ENCODE measurements at places on chromosomes 5 and 9. TPM values are rescaled to one million over a fixed set of nuclear protein-coding genes. Genes with fewer than 3 reads are reported as not detected.

DNA sequence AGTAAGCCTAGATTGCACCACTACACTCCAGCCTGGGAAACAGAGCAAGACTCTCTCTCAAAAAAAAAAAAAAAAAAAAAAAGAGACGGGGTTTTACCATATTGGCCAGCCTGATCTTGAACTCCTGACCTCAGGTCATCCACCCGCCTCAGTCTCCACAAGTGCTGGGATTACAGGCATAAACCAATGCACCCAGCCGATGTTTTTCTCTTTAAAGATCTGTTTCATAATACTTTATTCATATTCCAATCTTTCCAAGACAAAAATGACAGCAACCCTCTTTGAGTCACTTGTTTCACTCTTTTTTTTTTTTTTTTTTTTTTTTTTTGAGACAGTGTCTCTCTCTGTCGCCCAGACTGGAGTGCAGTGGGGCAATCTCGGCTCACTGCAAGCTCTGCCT lies 13.6 kb upstream of the LMNB1 start:
- DNase-seq: no peak
- no peaks in the 10 kb centered on the region for H3K36me3 ChIP-seq
- no peak overlapping the region for H3K4me3 ChIP-seq
- H3K27me3 ChIP-seq: no peaks in the 10 kb centered on the region

DNA sequence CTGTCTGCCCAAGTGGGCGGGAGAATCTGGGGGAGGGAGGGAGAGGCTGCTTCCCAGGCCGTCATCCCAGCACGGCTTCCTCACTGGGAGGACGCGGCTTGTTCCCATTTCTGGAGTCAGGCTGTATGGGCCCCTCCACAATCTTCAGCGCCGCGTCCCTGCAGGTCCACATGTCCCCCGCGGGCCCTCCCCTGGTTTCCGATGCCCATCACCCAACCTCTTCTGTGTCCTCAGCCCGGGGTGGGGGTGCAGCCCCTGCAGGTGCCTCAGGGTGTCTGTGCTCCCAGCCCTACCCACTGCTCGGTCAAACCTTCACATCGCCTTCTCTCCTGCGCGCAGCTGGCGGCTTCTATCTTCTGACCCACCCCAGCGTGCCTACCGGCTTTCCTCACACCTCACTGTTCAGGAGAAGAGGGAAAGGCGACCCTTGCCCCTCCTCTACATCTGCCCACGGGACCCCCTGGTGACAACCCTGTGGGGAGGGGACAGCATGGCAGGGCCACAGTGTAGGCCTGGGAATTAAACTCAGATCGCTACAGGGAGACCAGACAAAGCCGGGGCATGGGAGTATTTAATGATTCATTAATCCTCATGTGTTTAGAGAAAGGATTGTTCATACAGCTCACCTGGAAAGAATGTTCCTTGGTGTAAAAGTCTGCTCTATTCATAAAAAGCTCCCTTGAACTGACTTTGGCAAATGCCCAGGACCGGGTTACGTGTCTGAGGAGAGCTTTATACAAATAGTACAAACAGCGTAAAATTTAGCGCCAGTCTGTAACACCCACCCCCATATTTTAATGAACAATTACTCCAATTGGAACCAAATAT lies 145.1 kb downstream of the IRX1 start:
- no peaks in the 10 kb centered on the region for H3K4me1 ChIP-seq
- H3K36me3 ChIP-seq: no peaks in the 10 kb centered on the region
- DNase-seq: no peak
- H3K27me3 ChIP-seq: no peaks in the 10 kb centered on the region
- no peak overlapping the region for H3K27ac ChIP-seq

GRCh38 chr5:56464935-56465768 lies 232.0 kb upstream of the ANKRD55 start:
- no peak for DNase-seq
- H3K4me1 ChIP-seq: peaks cover 20% of the 10 kb centered on the region
- H3K27me3 ChIP-seq: no peaks in the 10 kb centered on the region
- H3K36me3 ChIP-seq: no peaks in the 10 kb centered on the region
- no peak overlapping the region for H3K4me3 ChIP-seq

DNA sequence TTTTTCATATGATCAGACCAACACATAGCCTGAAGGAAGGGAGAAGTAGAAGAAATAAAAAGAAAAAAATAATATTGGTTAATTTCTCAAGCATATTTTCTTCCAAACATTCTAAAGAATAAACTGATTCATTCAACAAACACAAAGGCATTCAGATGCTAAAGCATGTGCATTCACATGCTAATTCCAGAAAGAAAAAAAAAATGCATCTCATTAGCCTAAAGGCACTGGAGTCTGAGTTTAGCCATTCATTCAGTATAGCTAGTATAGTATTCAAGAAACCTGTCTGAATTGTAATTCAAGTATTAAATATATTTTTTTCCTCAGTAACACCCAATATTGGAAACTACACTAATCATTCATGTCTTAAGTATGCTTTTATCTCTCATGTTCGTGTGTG lies 61.0 kb upstream of the FER start:
- no peak overlapping the region for H3K4me3 ChIP-seq
- peaks cover 1% of the 10 kb centered on the region for H3K4me1 ChIP-seq
- no peaks in the 10 kb centered on the region for H3K36me3 ChIP-seq
- H3K27ac ChIP-seq: no peak overlapping the region
- no peak for DNase-seq

GRCh38 chr9:35552837-35553236 lies 52.2 kb upstream of the TESK1 start:
- H3K27ac ChIP-seq: peak overlapping the region; percentile 35
- H3K4me1 ChIP-seq: peaks cover 29% of the 10 kb centered on the region
- DNase-seq: no peak
- H3K36me3 ChIP-seq: no peaks in the 10 kb centered on the region
- no peaks in the 10 kb centered on the region for H3K27me3 ChIP-seq

DNA sequence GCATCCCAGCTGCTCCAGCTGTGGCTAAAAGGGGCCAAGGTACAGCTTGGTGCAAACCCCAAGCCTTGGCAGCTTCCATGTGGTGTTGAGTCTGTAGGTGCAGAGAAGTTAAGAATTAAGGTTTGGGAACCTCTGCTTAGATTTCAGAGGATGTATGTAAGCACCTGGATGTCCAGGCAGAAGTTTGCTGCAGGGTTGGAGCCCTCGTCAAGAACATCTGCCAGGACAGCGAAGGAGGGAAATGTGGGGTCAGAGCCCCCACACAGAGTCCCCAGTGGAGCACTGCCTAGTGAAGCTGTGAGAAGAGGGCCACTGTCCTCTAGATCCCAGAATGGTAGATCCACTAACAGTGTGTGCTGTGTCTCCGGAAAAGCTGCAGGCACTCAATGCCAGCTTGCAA lies 236.2 kb upstream of the ADRA1B start:
- no peak overlapping the region for H3K4me3 ChIP-seq
- H3K27ac ChIP-seq: no peak overlapping the region
- H3K36me3 ChIP-seq: no peaks in the 10 kb centered on the region
- DNase-seq: no peak
- no peaks in the 10 kb centered on the region for H3K4me1 ChIP-seq
- H3K27me3 ChIP-seq: no peaks in the 10 kb centered on the region

DNA sequence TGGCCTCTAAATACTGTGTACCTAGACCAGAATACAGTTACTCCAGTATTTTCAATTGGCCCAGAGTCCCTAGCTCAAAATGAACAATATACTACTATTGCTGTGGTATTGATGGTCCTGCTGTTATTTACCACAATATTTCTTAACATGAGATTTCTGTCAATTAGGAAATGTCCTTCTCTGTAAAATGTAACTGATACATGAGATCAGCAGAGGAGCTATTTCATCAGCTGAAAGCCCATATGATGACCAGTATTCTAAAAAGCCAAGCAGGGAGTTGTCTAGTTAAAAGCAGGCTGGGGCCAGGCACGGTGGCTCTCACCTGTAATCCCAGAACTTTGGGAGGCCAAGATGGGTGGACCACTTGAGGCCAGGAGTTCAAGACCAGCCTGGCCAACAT lies 187.7 kb upstream of the PTGER4 start:
- peaks cover 7% of the 10 kb centered on the region for H3K4me1 ChIP-seq
- no peak for DNase-seq
- no peaks in the 10 kb centered on the region for H3K27me3 ChIP-seq
- no peak overlapping the region for H3K4me3 ChIP-seq
- H3K27ac ChIP-seq: no peak overlapping the region

DNA sequence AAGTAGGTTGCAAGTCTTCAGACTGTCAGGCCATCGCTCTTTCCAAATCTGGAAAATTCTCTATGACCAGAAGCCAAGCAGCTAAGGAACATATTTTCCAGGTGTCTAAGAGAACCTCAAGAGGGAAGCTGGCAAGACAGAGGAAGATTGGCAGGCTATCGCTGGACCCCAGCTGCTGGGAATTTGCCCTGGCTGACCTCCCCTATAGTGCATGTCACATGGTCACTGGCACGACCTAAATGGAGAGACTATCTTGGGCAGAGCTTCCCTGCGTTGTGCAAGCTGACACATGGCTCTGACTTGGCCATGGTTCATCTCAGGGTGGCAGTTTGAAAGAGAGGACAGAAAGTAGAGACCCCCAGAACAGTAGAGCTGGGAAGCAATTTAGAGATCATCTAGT lies 104.9 kb upstream of the ZNF618 start:
- peaks cover 4% of the 10 kb centered on the region for H3K27me3 ChIP-seq
- DNase-seq: no peak
- no peaks in the 10 kb centered on the region for H3K4me1 ChIP-seq
- H3K27ac ChIP-seq: no peak overlapping the region

Gene FASTKD3
- 9.8 TPM for total RNA-seq

Gene GFI1B
- total RNA-seq: 4.0 TPM

All from spleen (tissue), 13 donors.